ENCODE measurements at places on chromosomes 12 and 14. TPM values are rescaled to one million over a fixed set of nuclear protein-coding genes. Genes with fewer than 3 reads are reported as not detected.

Gene NKX2-1
- total RNA-seq: not detected

Gene KRT80
- total RNA-seq: 0.16 TPM

Gene RPGRIP1
- 0.19 TPM for total RNA-seq

Gene HCAR3
- not detected for total RNA-seq

Gene NFE2
- total RNA-seq: not detected

Gene TDRD9
- total RNA-seq: 0.06 TPM

Gene TSPAN8
- total RNA-seq: not detected

Gene DRAM1
- 17.3 TPM for total RNA-seq

Gene NELL2
- total RNA-seq: 0.06 TPM

Gene PPFIA2
- not detected for total RNA-seq

Gene YARS2
- total RNA-seq: 30.1 TPM

Gene GPR84
- 0.16 TPM for total RNA-seq

Gene EFS
- not detected for total RNA-seq

Gene RDH12
- not detected for total RNA-seq

Gene MMP19
- total RNA-seq: 1.4 TPM

Gene IL31
- not detected for total RNA-seq

Gene AMIGO2
- total RNA-seq: 3.2 TPM

Gene GLS2
- 0.44 TPM for total RNA-seq

Gene KIF5A
- not detected for total RNA-seq

Gene LRP1-AS
- not detected for total RNA-seq

Gene SYT1
- total RNA-seq: 3.6 TPM

Gene TPPP2
- not detected for total RNA-seq

Gene MYF5
- total RNA-seq: not detected

Gene SUSD6
- 23.7 TPM for total RNA-seq

Gene DDN
- total RNA-seq: under 0.01 TPM

Gene GZMH
- total RNA-seq: not detected

Gene TMED10
- 250 TPM for total RNA-seq

Gene ST8SIA1
- total RNA-seq: 0.06 TPM

Gene APOLD1
- 22.0 TPM for total RNA-seq

Gene RPS6KL1
- 7.0 TPM for total RNA-seq

Gene GALNT4
- 14.0 TPM for total RNA-seq

Gene BEST3
- total RNA-seq: not detected

Gene FGF6
- total RNA-seq: not detected

Gene GYS2
- not detected for total RNA-seq

Gene CLEC14A
- total RNA-seq: 339 TPM

Gene PLEKHD1
- 0.06 TPM for total RNA-seq

Gene AP5M1
- total RNA-seq: 12.8 TPM

Gene RASSF8
- total RNA-seq: 40.6 TPM

Gene OR6C2
- total RNA-seq: not detected

Gene SRGAP1
- total RNA-seq: 2.9 TPM

Gene STAT6
- 49.7 TPM for total RNA-seq

Gene METTL17
- total RNA-seq: 20.6 TPM

Gene GPR137C
- total RNA-seq: 0.65 TPM

Gene IFNG-AS1
- not detected for total RNA-seq

Gene DHRS2
- 0.13 TPM for total RNA-seq

Gene NUDT4
- total RNA-seq: 49.5 TPM

Gene OVCH1
- not detected for total RNA-seq

Gene DDX23
- 84.2 TPM for total RNA-seq

Gene DCAF11
- 60.2 TPM for total RNA-seq

Gene CPNE6
- total RNA-seq: not detected

Gene ORAI1
- 13.1 TPM for total RNA-seq

Gene KRT2
- total RNA-seq: not detected

Gene OR6J1
- not detected for total RNA-seq

Gene OTOGL
- 0.16 TPM for total RNA-seq

Gene BMP4
- total RNA-seq: 138 TPM

All from bladder microvascular endothelial cell (primary cell).